ENCODE measurements at places on chromosomes 13 and 19. TPM values are rescaled to one million over a fixed set of nuclear protein-coding genes. Genes with fewer than 3 reads are reported as not detected.

SPINT2 gene
- 69.6 TPM for total RNA-seq

DNA sequence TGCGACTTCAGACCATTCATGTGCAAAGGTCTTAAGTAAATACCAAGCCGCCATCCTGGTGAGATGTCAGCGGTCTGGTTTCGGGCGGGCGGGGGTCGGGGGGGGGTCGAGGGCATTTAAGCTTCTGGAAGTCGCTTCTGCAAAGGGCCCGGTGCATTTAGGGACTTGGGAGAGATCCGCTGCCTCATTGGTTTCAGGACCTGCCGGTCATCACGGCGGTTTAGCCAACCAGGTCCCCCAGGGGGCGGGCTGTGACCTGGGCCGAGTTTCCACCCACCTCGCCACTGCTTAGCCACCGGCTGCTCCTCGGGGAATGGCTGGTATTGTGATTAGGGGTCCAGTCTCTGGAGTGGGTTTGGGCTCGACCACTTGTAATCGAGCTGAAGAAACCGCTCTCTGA, 7.8 kb downstream of the ANKLE1 start:
- no peak overlapping the region for H3K4me3 ChIP-seq
- peaks cover 7% of the 10 kb centered on the region for H3K27me3 ChIP-seq
- DNase-seq, result peak; percentile 83
- H3K4me1 ChIP-seq, result no peaks in the 10 kb centered on the region

- no peak overlapping the region for H3K27ac ChIP-seq
- H3K27me3 ChIP-seq, result no peaks in the 10 kb centered on the region
- H3K4me1 ChIP-seq, result no peaks in the 10 kb centered on the region
- no peaks in the 10 kb centered on the region for H3K36me3 ChIP-seq
- DNase-seq, result no peak
These were observed 614.2 kb downstream of the DCT start for GRCh38 chr13:93865235-93865634.

PROZ gene
- total RNA-seq, result not detected

DNA sequence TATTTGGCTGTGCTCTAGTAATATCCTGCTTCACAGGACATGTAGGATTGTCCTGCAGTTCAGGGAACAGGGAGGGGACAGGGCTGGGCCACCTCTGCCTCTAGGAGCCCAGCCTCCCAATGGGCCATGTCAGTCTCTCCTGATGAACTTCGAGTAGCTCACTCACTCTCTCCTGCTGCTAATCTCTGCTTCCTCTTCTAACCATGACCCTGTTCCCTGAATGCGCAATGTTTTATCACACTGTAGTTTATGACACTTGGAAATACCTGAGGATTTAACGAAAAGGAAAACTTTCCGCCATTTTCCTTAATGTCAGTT, 9.2 kb downstream of the PARP4 start:
- H3K27ac ChIP-seq, result no peak overlapping the region
- no peaks in the 10 kb centered on the region for H3K27me3 ChIP-seq
- H3K36me3 ChIP-seq, result peaks cover 31% of the 10 kb centered on the region
- DNase-seq, result no peak

PDX1 gene
- total RNA-seq, result not detected

EXOC3L2 gene
- not detected for total RNA-seq

Data from activated CD4-positive, alpha-beta T cell treated with anti-CD3 and anti-CD28 coated beads, Interleukin-2, amount 10 ng/mL, durations not matched to agents 24 days and 14 days (primary cell).